ENCODE measurements at places on chromosomes 1 and 21. TPM values are rescaled to one million over a fixed set of nuclear protein-coding genes. Genes with fewer than 3 reads are reported as not detected.

- H3K27me3 ChIP-seq, result no peaks in the 10 kb centered on the region
- H3K4me1 ChIP-seq, result peaks cover 7% of the 10 kb centered on the region
- no peak overlapping the region for H3K4me3 ChIP-seq
- no peaks in the 10 kb centered on the region for H3K36me3 ChIP-seq
- H3K27ac ChIP-seq, result no peak overlapping the region
- DNase-seq, result no peak
Measured at GRCh38 chr1:212458817-212459216, 26.1 kb downstream of the NENF start.

GRCh38 chr1:87781554-87781953 lies 452.9 kb downstream of the LMO4 start:
- H3K4me1 ChIP-seq, result no peaks in the 10 kb centered on the region
- H3K4me3 ChIP-seq, result no peak overlapping the region
- H3K27me3 ChIP-seq, result no peaks in the 10 kb centered on the region
- DNase-seq, result no peak
- no peak overlapping the region for H3K27ac ChIP-seq

DNA sequence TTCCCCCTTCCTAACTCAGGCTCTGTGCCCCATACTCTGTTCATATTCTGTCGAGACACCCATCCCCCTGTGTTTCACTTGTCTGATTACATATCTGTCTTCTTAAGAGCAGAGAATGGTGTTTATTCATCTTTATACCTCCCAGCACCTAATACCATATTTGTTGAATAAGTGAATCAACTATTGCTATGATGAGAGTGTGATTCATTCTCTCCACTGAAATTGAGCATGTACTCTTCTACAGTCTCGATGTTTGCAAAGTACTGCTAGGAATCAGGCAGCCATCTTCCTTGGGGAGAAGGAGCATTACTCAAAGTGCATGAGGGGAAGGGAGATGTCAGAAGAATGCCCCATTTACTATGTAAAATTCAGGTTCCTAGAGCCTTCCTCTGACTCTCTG lies 27.0 kb downstream of the TBX15 start:
- H3K36me3 ChIP-seq, result no peaks in the 10 kb centered on the region
- no peak for DNase-seq
- H3K27me3 ChIP-seq, result no peaks in the 10 kb centered on the region
- H3K27ac ChIP-seq, result no peak overlapping the region

GRCh38 chr1:175434283-175434860 lies 241.8 kb upstream of the KIAA0040 start:
- H3K4me1 ChIP-seq, result no peaks in the 10 kb centered on the region
- H3K36me3 ChIP-seq, result no peaks in the 10 kb centered on the region
- H3K4me3 ChIP-seq, result no peak overlapping the region

DNA sequence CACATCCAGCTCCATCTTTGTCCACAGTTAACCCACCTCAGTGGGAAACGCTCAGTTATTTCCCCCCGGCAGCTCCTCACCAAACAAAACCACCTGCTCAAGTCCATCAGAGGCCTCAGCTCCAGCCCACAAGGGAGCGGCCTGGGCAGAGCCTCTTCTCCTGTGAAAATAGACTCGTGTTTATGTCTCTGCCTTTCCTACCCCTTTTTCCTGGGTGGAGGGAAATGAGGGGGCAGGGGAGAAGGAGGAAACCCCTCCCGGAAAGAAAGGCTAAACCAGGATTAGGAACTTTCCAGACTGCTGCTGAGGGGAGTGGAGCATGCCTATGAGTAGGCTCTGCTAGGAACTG lies 81.6 kb downstream of the PAX7 start:
- H3K36me3 ChIP-seq, result no peaks in the 10 kb centered on the region
- H3K27ac ChIP-seq, result no peak overlapping the region
- H3K27me3 ChIP-seq, result no peaks in the 10 kb centered on the region
- no peaks in the 10 kb centered on the region for H3K4me1 ChIP-seq
- H3K4me3 ChIP-seq, result no peak overlapping the region

- no peak overlapping the region for H3K27ac ChIP-seq
- DNase-seq, result no peak
- no peak overlapping the region for H3K4me3 ChIP-seq
- no peaks in the 10 kb centered on the region for H3K27me3 ChIP-seq
- H3K36me3 ChIP-seq, result no peaks in the 10 kb centered on the region
- H3K4me1 ChIP-seq, result no peaks in the 10 kb centered on the region
Measured at GRCh38 chr1:159092036-159092760, 15.6 kb upstream of the AIM2 start.

GRCh38 chr1:81808760-81809159 lies 8.0 kb downstream of the ADGRL2 start:
- DNase-seq, result no peak
- H3K36me3 ChIP-seq, result no peaks in the 10 kb centered on the region
- no peak overlapping the region for H3K4me3 ChIP-seq
- peaks cover 21% of the 10 kb centered on the region for H3K4me1 ChIP-seq
- no peak overlapping the region for H3K27ac ChIP-seq

DNA sequence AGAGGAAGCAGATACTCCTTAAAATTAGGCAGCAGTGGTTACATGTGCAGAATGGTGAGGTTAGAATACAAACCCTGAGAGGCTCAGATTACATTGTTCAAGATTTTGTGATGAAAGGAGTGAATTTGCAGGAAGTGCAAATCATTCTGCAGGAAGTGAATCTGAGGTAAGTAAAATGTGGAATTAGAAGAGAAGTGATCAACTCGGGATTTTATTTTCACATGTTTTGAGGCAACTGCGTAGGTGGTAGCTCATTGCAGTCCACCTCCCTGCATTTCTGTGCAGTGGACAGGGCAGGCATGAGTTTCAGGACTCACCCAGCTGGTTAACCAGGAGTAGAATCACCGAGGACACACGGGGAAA lies 2.1 kb upstream of the PLA2G2C start:
- no peaks in the 10 kb centered on the region for H3K36me3 ChIP-seq
- no peaks in the 10 kb centered on the region for H3K27me3 ChIP-seq
- peaks cover 17% of the 10 kb centered on the region for H3K4me1 ChIP-seq
- H3K27ac ChIP-seq, result no peak overlapping the region
- no peak for DNase-seq
- no peak overlapping the region for H3K4me3 ChIP-seq

GRCh38 chr1:208177656-208178055 lies 66.5 kb downstream of the PLXNA2 start:
- H3K27ac ChIP-seq, result no peak overlapping the region
- DNase-seq, result no peak
- H3K4me3 ChIP-seq, result no peak overlapping the region
- H3K4me1 ChIP-seq, result peaks cover 13% of the 10 kb centered on the region
- H3K36me3 ChIP-seq, result no peaks in the 10 kb centered on the region

DNA sequence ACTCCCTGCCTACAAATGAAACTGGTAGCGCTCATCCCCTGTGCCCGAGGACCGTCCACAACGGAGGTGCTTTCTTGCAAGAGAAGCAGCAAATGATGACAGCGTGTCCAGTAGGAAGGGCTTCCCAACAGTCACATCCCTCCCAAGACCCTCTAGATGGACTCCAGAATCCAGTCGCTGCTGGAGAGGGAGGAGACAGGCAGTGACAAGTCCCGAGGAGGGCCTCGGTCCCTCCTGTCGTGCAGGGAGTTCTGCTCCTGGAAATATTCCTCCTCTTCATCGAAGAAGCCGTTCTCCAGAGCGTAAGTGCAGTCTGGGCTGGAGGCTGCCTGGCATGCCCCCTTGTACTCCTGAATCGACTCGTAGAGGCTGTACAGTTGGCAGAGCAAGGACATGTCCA lies 20.3 kb downstream of the FAM89A start:
- no peak overlapping the region for H3K4me3 ChIP-seq
- no peaks in the 10 kb centered on the region for H3K27me3 ChIP-seq
- peak; percentile 71 for DNase-seq

GRCh38 chr1:241533326-241534115 lies 1.3 kb downstream of the KMO start:
- DNase-seq, result no peak
- no peak overlapping the region for H3K4me3 ChIP-seq
- no peaks in the 10 kb centered on the region for H3K36me3 ChIP-seq
- no peak overlapping the region for H3K27ac ChIP-seq

DNA sequence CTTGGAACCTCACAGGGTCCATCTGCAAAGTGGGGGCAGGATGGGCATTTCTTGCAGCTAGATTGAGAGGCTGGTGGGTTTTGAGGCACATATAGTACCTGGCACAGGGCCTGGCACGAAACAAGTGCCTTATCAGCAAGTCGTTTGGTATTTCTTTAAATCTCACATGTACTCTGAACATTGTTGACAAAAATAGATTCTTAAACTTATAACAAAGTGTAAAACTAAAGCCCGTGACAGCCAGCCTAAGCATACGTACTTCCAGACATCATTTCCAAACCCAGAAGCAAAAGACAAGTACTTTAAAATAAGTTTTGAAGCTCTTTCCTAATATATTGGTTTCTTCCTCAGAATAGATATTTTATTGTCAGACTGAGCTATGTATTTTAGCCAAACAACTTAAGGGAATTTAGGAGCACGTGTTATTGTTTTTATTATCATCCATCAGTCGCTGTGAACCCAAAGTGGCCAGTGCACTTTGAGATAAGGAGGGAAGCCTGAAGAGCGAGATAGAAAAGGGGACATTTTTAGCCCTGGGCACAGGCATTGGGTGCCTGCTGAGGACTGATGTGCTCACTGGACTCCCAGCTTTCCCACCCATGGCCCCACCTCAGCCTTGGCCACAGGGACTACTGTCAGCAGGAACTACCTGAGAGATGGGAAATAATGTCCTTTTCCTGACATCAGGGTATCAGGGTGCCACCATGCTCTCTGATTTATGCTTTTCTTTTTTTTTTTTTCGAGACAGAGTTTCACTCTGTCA lies 3.0 kb downstream of the FBLIM1 start:
- peak overlapping the region; percentile 18 for H3K4me3 ChIP-seq
- H3K27ac ChIP-seq, result peak overlapping the region; percentile 87
- H3K4me1 ChIP-seq, result peaks cover 71% of the 10 kb centered on the region
- no peak for DNase-seq
- no peaks in the 10 kb centered on the region for H3K27me3 ChIP-seq

- no peaks in the 10 kb centered on the region for H3K36me3 ChIP-seq
- DNase-seq, result no peak
- no peaks in the 10 kb centered on the region for H3K4me1 ChIP-seq
- no peak overlapping the region for H3K4me3 ChIP-seq
- H3K27me3 ChIP-seq, result no peaks in the 10 kb centered on the region
Measured at GRCh38 chr1:56934430-56935060, 31.3 kb downstream of the C8B start.

GRCh38 chr1:47334765-47335435 lies 1.3 kb downstream of the CMPK1 start:
- peak overlapping the region; percentile 92 for H3K4me3 ChIP-seq
- no peak for DNase-seq
- no peaks in the 10 kb centered on the region for H3K27me3 ChIP-seq
- H3K4me1 ChIP-seq, result peaks cover 49% of the 10 kb centered on the region
- H3K36me3 ChIP-seq, result no peaks in the 10 kb centered on the region

GRCh38 chr1:153364766-153365666 lies 7.4 kb downstream of the S100A9 start:
- H3K4me3 ChIP-seq, result no peak overlapping the region
- no peaks in the 10 kb centered on the region for H3K36me3 ChIP-seq
- DNase-seq, result peak; percentile 94
- no peak overlapping the region for H3K27ac ChIP-seq
- no peaks in the 10 kb centered on the region for H3K27me3 ChIP-seq

DNA sequence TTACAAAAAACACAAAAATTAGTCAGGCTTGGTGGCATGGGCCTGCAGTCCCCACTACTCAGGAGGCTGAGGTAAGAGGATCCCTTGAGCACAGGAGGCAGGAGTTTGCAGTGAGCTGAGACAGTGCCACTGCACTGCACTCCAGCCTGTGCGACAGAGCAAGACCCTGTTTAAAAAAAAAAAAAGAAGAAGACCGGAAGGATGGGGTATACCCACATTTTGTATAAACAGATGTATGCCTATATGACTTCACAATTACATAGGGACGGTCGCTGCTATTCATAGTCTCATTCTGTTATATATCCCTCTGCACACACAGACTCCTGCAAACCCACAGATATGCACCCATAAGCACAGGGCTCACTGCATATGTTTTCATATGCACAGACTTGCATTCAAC lies 12.7 kb downstream of the LCK start:
- no peak overlapping the region for H3K27ac ChIP-seq
- no peak overlapping the region for H3K4me3 ChIP-seq
- DNase-seq, result no peak
- H3K27me3 ChIP-seq, result no peaks in the 10 kb centered on the region
- no peaks in the 10 kb centered on the region for H3K4me1 ChIP-seq

DNA sequence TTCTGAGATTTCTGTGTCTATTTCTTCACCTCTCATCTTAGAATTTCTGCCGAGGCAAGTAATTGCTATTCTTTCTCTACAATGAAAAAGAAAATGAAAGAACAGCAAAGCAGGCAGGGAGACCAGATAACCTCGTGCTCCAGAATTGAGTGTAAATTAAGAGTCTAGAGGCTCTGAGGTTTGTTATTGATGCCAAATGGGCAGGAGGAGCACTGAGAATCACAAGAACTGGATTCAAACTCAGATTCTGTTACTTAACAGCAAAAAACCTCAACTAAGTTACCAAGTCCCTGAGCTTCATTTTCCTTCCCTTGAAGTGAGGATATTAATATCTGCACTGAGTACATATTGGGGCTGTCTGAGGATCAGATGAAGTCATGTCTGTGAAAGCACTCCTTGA lies 5.5 kb upstream of the DDR2 start:
- peak overlapping the region; percentile 53 for H3K27ac ChIP-seq
- no peaks in the 10 kb centered on the region for H3K36me3 ChIP-seq
- H3K4me3 ChIP-seq, result peak overlapping the region; percentile 23
- peaks cover 4% of the 10 kb centered on the region for H3K4me1 ChIP-seq
- H3K27me3 ChIP-seq, result no peaks in the 10 kb centered on the region

DNA sequence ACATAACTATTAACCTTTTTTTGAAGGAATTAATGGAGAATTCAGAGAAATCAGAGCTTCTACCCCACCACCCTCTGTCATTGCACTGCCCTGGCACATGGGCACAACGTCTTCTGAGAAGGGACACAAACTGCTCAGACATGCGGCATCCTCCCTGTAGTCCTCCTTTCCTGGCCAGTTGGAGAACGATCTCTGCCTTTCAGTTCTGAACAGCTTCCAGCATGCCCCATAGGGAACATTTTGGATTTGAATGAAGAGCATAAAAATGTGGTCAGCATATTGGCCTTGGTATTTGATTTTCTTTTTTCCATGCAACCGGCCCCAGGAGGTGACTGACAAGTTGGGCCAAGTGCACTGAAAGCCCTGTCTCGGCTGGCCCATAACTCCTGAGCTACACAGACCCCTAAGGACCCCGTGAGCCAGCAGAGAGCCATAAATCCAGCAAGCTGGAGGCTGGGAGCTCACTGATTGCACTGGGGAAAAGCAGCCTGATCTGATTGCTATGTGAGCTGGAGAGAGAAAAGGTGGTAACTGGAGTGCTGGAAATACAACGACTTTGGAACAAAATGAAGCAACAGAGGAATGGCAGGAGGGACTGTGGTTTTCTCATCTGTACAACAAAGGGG lies 10.9 kb upstream of the BLACAT1 start:
- no peaks in the 10 kb centered on the region for H3K36me3 ChIP-seq
- no peak overlapping the region for H3K4me3 ChIP-seq
- H3K4me1 ChIP-seq, result no peaks in the 10 kb centered on the region
- H3K27ac ChIP-seq, result no peak overlapping the region
- H3K27me3 ChIP-seq, result no peaks in the 10 kb centered on the region
- no peak for DNase-seq

Gene WNT9A
- total RNA-seq, result 2.9 TPM

Gene TTC3
- total RNA-seq, result 98.0 TPM

Gene B3GALT2
- 0.49 TPM for total RNA-seq

Measured in vagina (tissue), 2 donors.